ENCODE measurements at places on chromosomes 3 and 15.

- DNase-seq = no peak
Measured at GRCh38 chr3:144585408-144585807, 613.8 kb downstream of the DIPK2A start.

GRCh38 chr15:27622371-27622770 lies 476.7 kb downstream of the OCA2 start:
- DNase-seq = no peak

DNA sequence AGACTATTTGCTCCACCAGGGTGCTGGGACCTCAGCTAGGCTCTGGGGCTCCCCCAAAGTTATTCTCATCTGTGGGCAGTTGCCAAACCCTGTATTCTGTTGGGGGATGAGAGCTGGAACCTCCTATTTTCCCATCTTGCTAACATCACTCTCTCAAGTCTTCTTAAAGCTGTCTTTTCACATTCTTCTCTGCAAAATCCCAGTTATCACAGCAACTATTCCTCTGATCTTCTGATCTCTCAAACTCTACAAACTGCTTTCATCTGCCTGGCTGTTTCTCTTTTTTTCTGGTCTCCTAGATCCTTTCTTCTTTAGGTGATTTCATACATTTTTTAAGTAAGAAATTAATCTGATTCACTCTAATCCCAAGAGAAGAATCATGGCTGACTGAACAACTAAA lies 10.7 kb upstream of the ADAMTSL3 start:
- no peak for DNase-seq

GRCh38 chr3:123632161-123632655 lies 47.4 kb upstream of the HACD2 start:
- DNase-seq = peak; percentile 22

DNA sequence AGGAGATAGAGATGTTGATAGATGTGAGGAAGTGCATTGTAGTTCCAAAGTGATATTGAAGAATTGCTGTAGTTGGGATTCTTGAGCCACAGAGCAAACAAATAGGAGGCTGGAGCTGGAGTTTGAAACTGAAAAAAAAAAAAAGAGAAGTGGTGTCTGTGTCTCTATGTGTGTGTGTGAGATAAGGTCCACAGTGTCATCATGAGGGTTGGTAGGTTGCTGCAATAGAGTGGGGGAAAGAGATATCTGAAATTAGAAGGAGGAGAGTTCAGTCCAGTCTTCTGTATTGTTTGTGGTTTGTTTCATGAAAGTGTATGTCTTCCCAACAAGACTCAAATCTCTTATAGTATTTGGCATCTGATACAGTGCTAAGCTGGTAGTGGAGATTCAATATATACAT lies 37.3 kb upstream of the CACNA1D start:
- no peak for DNase-seq

DNA sequence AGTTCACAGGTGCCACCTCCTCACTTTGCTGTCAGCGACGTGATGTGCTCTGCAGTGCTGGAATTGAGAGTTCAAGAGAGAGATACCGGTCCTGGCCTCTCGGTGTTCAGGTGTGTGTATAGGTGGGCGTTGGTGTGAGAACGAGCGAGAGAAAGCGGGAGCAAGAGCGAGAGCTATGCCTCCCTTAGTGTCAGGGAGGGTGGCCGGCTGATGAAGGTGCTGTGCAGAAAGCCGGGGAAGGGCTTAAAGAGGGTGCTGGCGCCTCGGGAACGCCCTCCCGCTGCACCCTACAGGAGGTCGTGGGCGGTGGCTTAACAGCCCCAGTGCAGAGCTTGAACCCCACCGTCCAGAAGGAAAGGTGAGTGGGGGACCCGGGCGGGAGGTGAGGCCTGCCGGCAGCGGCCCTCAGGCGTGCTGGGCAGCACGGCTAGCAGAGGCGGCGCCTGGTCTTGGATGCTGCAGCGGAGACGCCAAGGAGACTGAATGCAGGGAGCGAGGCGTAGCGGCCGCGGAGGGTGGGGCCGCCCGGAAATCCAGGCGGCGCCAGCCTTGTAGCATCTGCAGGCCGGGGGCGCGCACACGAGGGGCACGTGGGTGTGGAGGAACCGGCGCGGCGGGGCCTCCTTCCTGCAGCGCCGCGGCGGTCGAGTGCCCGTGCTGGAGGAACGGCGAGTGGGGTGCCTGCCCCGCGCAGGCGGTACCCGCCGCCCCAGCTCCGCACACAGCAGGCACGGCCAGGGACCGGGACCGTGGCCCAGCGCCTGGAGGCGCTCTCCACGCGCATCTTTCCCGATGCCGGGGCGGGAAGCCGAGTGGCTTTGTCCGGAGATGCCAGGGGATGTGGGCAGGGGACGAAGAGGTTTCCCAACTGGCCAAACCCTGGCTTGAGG lies 246.8 kb upstream of the TOPAZ1 start:
- DNase-seq = no peak

DNA sequence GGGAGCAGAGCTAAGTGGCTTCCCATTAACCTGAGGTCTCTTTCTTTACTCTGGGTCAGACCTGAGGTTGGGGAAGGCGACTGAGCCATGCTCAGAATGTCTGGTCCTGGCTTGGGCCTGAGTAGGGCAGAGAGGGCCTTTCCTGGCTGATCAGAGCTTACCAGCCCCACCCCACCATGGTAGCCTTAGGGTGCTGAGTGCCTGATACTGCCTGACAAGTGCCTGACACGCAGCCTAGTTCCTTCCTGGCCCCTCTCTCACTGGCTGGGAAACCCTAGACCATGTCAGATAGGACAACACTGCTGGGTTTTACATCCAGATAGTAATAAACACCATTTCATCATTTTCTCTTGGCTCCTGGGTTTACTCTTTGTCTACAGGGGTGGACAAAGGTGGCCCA lies 25.8 kb upstream of the DOCK3 start:
- DNase-seq = no peak

DNA sequence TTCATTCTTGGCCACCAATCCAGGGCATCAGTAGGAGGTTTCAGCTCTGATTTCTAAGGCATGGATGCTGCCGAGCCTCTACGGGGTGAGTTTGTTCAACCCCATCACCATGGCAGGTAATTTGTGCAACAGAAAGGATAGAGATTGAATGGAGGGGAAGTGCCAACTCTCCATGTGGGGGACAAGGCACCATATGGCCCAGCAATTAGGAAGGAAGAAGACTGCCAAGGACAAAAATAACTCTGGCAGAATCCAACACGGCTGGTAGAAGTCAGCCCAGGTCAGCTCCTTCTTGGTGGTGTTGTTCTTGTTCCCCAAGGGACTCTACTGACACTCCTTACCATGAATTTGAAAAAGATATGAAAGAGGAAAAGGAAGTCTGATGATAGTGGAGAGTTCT lies 503.9 kb downstream of the MAGI1 start:
- peak; percentile 81 for DNase-seq

- no peak for DNase-seq
Measured at GRCh38 chr3:37753428-37753827, 108.3 kb upstream of the CTDSPL start.

DNA sequence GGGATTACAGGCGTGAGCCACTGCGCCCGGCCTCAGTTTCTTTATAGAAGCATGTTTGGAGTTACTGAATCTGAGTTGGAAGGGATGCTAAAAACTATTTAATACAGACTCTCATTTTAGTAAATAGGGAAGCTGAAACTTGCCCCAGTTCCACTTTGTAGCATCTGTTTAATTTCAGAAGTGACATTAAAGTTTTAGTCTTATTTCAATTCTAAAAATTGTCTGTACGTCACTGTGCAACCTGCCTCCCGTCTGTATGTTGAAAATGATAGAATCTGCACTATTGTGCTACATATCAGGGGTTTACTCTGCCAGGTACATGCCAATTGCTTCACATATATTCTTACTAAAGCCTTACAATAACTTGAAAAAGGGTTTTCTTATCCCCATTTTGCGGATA lies 15.3 kb downstream of the CNOT10 start:
- no peak for DNase-seq

DNA sequence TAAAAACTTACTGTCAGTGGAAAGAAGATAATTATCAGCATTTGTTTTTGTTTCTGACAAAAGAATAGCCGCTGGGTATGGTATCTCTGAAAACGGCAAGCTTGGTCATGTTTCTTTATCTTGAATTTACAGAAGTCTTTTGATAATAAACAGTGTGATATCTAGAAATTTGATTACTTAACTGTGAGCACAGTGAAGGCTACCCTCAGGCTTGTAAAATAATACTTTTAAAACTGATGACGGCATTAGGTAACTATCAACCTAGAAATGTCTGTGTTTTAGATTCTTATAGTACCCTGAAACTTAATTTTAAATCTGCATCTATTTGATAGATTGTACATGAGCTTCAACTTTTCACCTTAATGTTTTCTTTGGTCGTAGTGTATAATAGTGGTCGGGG lies 43.4 kb downstream of the NSUN3 start:
- DNase-seq = no peak

DNA sequence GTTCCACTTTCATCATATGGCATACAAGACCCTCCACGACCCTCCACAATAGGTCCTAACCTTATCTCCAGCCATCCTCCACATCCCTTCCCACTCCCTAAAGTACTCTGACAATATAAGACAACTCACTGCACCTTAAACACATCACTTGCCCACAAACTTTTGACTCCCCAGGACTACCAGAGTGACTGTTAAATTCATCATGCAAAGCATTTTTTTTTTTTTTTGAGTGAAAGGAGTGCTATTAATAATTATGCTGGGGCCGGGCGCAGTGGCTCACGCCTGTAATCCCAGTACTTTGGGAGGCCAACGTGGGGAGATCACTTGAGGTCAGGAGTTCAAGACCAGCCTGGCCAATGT lies 55.8 kb downstream of the OSBPL10 start:
- no peak for DNase-seq

GRCh38 chr3:111471831-111472230 lies 70.2 kb upstream of the CD96 start:
- DNase-seq = no peak

DNA sequence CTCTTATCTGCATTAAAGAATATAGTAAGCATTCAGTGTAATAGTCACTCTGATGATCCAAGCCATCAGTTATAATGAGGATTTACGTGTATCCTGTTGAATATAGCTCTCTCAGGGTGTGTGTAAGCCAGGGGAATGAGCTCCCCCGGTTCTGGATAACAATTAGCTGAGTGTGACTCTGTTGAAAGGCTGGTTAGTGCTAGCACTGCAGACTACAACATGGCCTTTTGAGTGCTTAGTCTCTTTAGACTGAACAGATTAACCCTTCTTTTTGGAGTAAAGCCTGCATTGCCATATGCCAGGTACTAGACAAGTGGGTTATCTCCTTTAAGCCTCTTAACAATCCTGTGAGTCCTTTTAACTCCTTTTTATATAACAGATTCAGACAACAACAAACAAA lies 119.5 kb downstream of the TMEM108 start:
- DNase-seq = no peak

GRCh38 chr3:149085828-149086231 lies 503 bp downstream of the HLTF start:
- peak; percentile 50 for DNase-seq

DNA sequence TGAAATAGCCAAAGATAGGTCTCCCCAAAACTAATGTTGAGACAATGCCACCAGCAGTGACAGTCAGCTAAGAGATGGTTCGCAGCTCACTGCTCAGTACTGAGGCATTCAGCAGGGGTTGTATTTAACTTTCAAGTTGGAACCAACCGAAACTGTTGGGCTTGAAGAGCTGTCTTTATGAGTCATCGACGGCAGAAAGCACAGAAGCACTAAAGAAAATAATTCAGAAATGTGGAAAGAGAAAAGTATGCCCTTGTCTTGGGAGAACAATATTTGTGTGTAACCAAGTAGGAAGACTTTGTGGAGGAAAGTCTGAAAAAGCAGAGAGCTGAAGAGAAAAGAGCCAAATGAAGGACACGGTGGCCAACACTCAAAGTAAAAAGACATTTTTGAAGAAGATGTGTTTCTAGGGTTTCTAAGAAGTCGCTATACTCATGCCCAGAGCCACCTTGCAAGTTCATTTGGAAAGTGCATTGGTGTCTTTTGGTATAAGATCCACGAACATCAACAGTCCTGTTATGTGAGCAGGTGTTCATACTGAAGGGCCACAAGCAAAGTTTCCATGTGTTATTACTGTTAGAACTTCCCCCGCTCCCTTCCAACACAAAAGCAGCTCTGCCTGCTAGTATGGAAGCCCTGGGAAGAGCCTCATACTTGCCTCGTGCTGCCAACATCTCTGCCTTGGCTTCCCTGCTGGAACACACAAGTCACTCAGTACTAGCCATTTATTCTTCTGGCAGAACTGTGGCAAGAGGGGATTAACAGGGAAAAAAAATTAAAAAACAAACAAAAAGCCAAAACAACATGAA lies 4.1 kb upstream of the RARB start:
- DNase-seq = no peak

- DNase-seq = no peak
Measured at GRCh38 chr3:134369231-134369741, 5.0 kb downstream of the AMOTL2 start.

GRCh38 chr15:45376967-45377608 lies 1.3 kb downstream of the GATM start:
- DNase-seq = peak; percentile 43

DNA sequence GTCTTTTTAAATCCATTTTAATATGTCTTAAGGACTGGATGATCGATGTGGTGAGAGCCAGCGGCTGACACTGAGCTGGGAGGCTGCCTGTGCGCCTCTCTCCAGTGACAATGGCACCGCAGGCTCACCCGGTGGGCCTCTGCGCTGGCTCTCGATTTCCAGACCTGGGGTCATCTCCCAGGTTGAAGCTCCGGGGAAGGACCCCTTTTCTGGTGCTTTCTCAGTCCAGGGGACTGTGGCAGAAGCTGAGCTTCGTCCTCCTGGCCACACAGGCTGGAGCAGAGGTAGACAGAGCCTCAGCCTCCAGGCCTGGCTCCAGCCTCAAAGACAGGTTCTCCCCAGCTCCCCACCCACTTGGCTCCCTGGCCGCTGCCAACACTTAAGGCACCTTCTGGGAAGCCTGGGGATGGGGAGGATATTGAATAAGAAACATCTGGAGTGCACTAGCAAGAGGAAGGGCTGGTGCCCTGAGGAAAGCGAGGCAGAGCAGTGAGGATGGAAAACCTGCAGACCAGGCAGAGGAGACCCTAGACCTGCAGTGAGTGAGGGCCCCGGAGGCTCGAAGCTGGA lies 154.2 kb upstream of the SMAD3 start:
- DNase-seq = no peak

GRCh38 chr3:124625074-124625473 lies 105.2 kb upstream of the UMPS start:
- DNase-seq = no peak

DNA sequence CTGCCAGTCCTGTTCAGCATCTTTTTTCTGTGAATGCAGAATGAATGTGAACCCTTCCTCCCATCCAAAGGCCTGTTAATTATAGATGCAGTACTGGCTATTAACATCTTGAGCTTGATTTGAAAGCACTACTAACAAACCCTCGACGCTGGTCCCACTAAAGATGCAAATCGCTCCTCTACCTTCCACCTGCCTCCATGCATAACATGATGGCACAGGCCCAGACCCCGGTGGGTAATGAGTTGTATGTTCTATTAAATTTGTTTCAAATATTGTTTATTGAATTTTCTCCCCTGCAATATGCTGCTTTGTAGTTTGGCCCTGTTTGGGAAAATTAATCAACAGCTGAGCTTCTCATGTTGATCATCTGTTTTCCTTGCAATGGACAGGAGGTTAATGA lies 69.3 kb downstream of the RAB11A start:
- DNase-seq = no peak

- no peak for DNase-seq
Measured at GRCh38 chr3:123031051-123031450, 3.5 kb upstream of the SEMA5B start.
